ENCODE measurements at places on chromosomes 11 and 22. TPM values are rescaled to one million over a fixed set of nuclear protein-coding genes. Genes with fewer than 3 reads are reported as not detected.

DNA sequence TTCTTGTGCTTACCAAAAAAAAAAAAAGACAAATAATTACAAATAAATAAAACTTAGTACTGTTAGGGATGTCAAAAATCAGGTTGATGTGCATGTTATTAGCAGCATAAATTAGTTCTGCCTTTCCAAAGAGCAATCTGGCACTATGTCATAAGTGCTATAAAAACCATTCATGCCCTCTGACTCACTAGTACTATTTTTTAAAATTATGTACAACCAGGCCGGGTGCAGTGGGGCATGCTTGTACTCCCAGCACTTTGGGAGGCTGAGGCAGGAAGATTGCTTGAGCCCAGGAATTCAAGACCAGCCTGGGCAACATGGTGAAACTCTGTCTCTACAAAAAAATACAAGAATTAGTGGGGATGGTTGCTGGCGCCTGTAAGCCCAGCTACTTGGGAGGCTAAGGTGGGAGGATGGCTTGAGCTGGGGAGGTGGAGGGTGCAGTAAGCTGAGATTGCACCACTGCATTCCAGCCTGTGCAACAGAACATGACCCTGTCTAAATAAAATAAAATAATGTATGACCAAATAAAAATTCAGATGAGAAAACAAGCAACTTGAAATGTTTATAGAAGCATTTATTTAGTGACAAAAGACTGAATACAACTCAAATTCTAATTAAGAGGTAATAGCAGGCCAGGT lies 25.3 kb downstream of the UEVLD start:
- DNase-seq = no peak

- peak; percentile 47 for DNase-seq
These were observed 13.3 kb upstream of the CEP295 start for GRCh38 chr11:93648158-93648557.

DNA sequence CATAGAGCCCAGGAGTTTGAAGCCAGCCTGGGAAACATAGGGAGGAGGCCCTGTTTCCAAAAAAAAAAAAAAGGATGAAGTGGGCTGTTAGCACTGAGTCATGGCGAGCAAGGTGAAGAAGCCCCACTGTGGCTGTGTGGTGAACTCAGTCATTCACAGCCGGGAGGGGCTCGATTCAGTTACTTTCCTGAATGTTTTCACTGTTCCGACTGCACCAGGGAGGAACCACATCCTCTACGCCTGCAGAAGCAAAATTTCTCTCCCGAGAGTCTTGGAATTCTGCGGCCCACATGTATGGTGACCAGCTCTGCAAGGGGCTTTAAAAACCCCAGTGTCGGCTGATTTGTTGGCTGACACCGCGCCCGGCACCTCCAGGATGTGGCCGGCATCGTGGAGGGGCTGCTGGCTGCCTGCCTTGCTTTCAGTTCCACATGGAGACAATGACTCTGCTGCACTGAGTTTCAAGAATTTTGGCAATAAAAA lies 27.8 kb upstream of the GRAMD4 start:
- no peak for DNase-seq

The UPK3A gene
- 71.5 TPM for polyA plus RNA-seq

The RRAS2 gene
- polyA plus RNA-seq = 44.2 TPM

The PLA2G3 gene
- 0.33 TPM for polyA plus RNA-seq

The MUC6 gene
- polyA plus RNA-seq = not detected

Measured in hepatocyte (in vitro differentiated cells).